HFFc6 (cell line): ENCODE measurements at places on chromosomes 4 and X. TPM values are rescaled to one million over a fixed set of nuclear protein-coding genes. Genes with fewer than 3 reads are reported as not detected.

DNA sequence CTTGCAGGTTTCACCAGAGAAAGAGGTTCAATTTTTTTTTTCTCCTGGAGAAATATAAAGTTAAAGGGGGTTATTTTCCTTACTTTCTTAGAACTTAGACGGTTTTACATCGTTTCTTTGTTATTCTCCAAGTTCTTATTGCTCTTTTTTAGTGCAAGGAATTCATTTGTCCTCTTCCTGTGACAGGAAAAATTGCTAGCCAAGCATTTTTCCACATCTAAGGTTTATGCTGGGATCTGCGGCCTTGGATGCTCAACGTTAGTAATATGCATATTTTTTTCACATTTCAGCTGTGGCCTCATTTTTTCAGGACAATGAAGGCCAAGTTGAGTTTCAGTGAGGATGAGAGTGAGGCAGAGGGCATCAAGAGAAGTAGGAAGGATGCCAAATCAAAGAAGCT, 948.9 kb downstream of the PCDH19 start:
- no peak for DNase-seq

DSPP gene
- total RNA-seq: not detected in 2 replicates

DNA sequence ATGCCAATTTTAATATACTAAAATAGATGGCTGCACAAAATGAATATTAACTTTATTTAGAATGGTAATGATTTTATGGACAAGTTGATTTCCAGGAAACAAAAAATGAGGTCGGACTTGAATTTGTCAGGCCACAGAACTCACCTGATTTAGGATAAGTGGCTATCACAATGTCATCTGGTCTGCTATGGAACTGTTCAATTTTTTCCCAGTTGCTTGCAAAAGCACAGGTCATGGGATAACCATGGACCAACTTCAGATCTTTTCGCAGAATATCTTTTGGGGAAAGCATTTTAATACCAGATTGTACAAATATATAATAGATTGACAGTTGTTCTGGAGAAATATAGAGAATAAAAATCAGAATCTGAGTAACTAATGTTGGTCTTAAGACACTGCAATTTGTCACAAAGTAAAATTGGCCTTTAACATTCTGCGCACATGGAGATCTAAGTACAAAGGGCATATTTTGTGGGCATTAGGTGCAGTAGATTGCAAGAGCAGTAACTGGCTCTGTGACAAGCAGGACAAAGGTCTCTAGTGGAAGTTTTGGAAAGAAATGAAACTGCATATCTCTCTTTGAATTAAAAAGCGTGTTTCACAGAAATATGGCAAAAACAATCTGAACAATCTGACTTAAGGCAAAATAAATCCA, 5.4 kb downstream of the SULT1B1 start:
- DNase-seq: no peak

SHROOM3 gene
- 42.0 to 98.7 TPM (median 58.4 TPM) in 3 replicates for total RNA-seq

MAGEE2 gene
- total RNA-seq: not detected in 3 replicates

DNA sequence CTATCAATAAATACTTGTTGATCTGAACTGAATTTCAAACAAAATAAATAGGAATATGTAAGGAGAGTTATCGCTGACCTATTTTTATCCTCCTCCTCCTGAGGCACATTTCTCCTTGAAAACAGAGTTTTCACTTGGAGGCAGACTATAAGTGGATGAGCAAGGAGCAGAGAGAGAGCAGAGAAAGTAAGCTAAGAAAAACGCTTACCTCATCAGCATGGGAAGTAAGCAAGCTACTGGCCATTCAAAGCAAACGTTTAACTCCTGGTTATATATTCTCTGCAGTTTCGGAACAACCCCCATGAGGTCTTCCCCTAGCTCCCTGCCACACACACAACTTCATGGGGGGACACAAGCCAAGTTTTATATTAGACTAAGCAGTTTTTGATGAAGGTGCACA, 13.2 kb downstream of the ZDHHC9 start:
- no peak for DNase-seq

FAM9B gene
- not detected in 3 replicates for total RNA-seq

CFAP47 gene
- total RNA-seq: not detected in 3 replicates

SPATA4 gene
- total RNA-seq: 0.17 to 0.41 TPM (median 0.22 TPM) in 3 replicates

SMIM31 gene
- not detected in 2 replicates for total RNA-seq

MAGEC3 gene
- total RNA-seq: 0.24 TPM in 1 of 3 replicates, not detected in the others

IL13RA1 gene
- 61.1 and 61.4 TPM in 2 replicates for total RNA-seq

PTCHD1 gene
- total RNA-seq: not detected in 3 replicates

MAGEA2B gene
- total RNA-seq: not detected in 3 replicates

TREX2 gene
- 0.73 to 1.1 TPM (median 0.85 TPM) in 3 replicates for total RNA-seq

NPY5R gene
- total RNA-seq: not detected in 2 replicates

- no peak for DNase-seq
These were observed 9.4 kb downstream of the UVSSA start for GRCh38 chr4:1356181-1356998.

GRCh38 chrX:2462074-2462473, 38.7 kb downstream of the DHRSX start:
- no peak for DNase-seq
